ENCODE measurements at places on chromosomes 1 and 21.

GRCh38 chr1:31674626-31675025 is 29.2 kb downstream of the COL16A1 start:
- no peak for DNase-seq

GRCh38 chr1:6592441-6592840 is 10.2 kb downstream of the KLHL21 start:
- no peak for DNase-seq

- no peak for DNase-seq
Observed at GRCh38 chr1:67704351-67704750, 19.4 kb downstream of the GADD45A start.

GRCh38 chr21:20999659-21000058 is 1.4 kb downstream of the NCAM2 start:
- peak; percentile 48 for DNase-seq

DNA sequence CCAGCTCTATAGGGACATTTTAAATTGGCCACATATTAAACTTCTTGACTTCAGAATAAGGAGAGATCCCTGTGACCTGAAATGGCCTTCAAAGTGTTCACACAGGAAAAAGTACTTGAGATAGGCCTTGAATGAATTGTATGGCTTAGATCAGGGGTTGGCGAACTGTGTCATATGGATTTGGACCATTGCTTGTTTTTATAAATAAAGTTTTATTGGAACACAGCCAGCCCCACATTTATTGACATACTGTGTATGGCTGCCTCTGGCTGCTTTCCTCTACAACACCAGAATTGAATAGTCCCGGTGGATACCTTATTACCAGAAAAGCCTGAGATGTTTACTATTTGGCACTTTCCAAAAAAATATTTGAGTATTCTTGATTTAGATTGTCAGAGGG is 4.0 kb downstream of the BROX start:
- DNase-seq, result no peak

Measured in WTC11 (cell line).